ENCODE measurements at places on chromosomes 4 and X. TPM values are rescaled to one million over a fixed set of nuclear protein-coding genes. Genes with fewer than 3 reads are reported as not detected.

Gene SPANXA1
- not detected for total RNA-seq

Gene STAP1
- total RNA-seq = not detected

Gene RGN
- total RNA-seq = 0.98 TPM

Gene TLR6
- total RNA-seq = 3.1 TPM

Gene DUSP21
- total RNA-seq = not detected

All from subcutaneous preadipocyte (primary cell).